Stimulated activated naive CD4-positive, alpha-beta T cell (primary cell): ENCODE measurements at places on chromosomes 3 and 15.

DNA sequence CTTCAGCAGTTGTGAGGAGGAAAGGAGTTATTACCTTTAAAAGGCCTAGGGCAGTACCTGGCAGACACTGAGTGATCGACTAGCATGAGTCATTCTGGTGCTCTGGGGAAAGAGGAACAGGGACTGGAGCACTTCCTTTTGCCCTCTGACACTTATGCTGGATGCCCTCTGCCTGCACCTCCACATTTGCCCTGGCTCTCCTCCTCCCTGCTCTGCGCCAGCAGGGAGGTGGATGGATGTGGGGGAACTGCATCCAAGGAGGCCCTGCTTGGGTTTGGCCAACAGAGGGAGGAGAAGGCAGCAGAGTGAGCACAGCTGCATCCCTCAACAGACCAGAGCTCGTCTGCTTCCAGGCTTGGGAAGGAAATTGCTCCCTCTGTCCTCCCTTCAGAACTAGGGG is 75.0 kb downstream of the SEMA5B start:
- DNase-seq = no peak

DNA sequence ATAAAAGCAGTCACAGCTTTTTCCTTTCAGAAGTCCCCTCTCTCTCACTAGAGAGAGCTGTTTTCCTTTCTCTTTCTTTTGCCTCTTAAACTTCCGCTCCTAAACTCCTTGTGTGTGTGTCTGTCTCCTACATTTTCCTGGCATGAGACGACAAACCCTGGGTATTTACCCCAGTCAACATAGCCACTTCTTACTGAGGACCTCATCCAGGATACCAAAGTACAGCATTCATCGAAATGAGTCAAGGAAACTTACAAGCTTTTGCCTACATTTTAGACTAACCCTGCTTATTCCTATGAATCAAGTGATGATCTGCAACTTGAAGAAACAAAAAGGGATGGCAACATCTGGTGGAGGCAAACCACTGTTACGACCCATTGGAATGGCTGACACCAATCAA is 16.7 kb downstream of the PATL2 start:
- DNase-seq = no peak

- DNase-seq = no peak
Measured at GRCh38 chr3:156158656-156159295, 38.4 kb downstream of the KCNAB1 start.

DNA sequence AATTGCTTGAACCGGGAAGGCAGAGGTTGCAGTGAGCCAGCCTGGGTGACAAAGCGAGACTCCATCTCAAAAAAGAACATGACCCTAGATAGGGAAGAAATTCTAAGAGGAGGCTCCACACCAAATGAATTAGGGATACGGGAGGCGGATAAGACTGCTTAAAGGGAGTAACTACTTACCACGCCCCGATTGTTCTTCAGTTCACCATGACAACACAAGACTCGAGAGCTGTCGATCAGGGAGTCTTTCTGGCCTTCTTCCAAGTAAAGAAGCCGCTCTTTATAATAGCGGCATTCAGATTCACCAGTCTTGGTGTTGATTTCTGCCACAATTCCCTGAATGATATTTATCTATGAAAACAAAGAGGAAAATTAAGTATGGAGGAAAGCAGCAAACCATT is 53.9 kb upstream of the TASOR start:
- DNase-seq = no peak

- DNase-seq = no peak
Measured at GRCh38 chr15:70523616-70524015, 239.7 kb downstream of the UACA start.

DNA sequence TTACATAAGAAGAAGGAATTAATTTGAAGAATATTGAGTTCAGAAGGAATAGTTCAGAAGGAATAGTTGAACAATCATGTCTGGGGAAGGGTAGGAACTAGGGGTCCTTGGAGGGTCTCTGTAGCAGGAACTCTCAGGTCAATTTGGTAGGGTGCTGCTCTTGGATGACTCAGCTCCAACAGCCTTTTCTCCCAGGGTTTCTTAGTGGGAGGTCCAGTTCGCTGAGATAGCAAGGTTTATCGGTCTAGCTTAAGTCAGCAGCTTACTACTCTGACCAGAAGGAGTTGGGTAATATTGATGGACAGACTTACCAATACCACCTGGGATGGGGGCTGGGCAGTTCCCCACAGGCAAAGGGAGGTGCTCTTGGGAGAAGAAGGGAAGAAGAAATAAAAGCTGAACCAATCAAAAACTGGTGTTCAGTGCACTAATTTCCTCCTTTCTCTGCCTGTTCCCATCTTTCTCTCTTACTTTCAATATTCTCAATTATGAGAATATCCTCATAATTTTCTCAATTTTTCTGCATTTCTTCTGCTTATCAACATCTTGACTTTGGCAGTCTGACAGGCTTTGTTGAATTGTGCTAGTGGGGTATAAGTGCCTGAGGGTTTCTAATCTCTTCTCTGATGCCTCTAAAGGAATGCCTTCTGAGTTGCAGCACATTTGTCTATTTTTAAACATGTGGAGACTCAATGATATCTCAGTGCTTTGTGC is 14.4 kb upstream of the MITF start:
- DNase-seq = no peak

DNA sequence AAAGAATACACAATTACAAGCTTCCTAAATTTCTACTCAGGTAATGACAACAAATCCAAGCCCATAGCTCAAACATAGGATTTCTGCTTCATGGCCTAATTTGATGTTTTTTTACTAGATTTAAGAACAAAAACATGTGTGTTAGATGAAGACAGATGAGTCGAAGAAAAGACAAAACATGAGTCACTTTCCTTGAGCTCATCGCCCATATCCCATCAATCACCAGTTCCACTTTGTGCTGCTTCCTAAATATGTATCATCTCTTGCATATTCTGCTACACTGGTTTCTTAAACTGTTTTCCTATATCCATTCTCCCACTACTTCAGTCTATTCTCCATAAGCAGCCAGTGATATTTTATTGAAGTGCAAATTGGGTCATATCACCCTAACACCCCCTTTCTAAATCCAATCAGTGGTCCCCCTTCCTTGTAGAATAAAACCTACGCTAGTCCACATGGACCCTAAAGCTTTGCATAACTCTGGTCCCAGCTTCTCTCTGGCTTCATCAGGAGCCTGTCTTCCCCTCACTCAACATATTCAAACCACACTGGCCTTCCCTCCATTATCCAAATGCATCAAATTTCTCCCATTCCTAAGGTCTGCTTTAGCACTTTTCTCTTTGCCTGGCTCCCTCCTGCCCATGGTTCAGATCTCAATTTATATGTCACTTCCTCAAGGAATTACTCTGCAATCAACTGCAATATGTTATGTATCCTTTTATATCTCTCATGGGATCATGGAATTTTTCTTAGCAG is 1033.9 kb downstream of the FHIT start:
- no peak for DNase-seq

DNA sequence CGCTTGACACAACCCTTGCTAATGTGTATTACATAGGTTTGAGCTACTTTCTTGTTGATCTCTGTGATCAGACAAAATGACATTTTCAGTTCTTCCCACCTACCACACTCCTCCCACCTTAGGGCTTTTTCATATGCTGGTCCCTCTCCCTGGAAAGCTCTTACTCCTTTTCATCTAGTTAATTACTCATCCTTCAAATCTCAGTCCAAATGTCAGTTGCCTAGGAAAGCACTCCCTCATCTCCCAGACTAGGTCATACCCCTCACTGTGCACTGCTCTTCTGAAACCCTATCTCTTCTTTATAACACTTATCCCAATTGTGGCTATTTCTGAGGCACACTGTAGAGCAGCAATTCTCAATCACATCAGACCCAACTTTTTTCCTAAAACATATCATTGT is 7.3 kb downstream of the ZNF106 start:
- no peak for DNase-seq

- no peak for DNase-seq
Measured at GRCh38 chr3:163218336-163218735, 1721.7 kb downstream of the OTOL1 start.

GRCh38 chr3:189040656-189041335 is 131.0 kb upstream of the TPRG1 start:
- DNase-seq = no peak

DNA sequence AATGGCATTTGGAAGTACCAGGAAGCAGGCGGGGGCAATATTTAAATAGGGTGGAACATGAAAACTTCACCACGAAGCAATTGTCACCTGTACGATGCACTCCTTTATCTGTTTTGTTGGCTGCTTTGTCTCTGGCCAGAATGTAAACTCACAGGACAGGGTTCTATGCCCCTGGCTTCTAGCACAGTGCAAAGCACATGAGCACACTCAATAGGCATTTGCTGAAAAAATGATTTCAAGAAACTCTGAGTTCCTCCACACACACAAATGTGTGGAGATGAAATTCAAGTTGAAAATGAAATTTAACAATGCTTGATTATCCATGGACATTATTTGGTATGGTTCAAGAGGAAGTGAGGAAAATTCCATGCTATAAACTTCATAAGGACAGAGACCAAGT is 229.6 kb upstream of the FEZF2 start:
- DNase-seq = no peak

- DNase-seq = no peak
Measured at GRCh38 chr15:67228286-67228685, 26.2 kb downstream of the AAGAB start.
